ENCODE measurements at places on chromosomes 3 and 15.

DNA sequence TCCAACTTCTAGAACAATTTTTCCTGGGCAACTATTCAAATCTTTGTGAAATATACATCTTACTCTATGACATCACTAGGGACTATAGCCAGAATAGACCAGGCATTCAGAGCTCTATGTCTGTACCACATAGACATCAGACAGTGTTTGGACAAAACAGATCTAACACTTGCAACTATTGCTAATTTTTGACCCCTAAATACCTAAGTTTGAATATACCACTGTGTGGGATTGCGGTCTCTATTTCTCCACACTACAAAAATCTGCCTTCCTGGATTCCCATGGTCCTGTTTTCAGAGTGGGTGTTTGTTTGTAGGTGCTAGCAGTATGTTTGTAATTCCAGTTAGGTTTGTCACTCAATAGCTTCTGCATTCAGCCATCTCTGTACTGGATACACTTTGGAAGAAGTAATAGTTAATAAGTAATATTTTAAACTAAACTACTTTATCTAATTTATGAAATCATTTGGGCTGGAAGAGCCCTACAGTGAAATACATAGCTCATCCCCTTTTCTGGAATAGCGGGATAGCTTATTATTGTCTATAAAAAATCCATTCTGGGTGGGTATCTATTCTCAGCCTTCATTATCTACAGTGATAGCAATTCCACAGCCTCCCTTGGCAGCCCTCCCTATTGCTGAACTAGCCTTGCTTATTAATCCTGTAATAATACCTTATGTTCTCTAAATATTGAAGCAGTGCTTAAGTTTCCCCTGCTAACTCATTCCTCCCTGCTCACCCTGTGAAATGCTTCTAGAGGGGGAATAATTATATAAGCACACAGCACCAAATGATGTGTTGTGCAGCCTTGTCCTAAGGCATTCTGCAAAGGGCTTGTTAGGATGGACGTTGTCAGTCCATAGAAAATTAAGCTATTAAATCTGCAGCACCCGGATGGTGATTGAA lies 49.4 kb downstream of the RBMS3 start:
- DNase-seq, result no peak

- no peak for DNase-seq
Observed at GRCh38 chr3:118809696-118810498, 224.7 kb downstream of the IGSF11 start.

- DNase-seq, result no peak
Observed at GRCh38 chr3:159929171-159930141, 59.2 kb upstream of the IL12A start.

DNA sequence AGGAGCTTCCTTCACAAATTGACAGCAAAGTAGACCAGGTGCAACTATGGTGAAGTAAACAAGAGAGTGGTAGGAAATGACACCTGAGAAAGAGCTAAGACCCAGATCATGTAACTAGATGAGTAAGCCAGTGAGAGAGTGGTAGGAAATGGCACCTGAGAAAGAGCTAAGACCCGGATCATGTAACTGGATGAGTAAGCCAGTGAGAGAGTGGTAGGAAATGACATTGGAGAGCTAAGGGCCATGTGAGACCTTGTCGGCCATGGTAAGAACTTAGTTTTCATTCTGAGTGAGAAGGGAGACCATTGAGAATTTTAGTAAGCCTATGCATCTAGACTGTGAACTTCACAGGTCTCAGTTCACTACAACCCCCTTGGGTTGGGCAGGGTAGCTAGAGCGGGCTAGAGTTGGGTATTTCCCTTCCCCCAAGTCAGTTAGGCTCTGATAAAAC lies 5.4 kb upstream of the SENP7 start:
- DNase-seq, result peak; percentile 38

DNA sequence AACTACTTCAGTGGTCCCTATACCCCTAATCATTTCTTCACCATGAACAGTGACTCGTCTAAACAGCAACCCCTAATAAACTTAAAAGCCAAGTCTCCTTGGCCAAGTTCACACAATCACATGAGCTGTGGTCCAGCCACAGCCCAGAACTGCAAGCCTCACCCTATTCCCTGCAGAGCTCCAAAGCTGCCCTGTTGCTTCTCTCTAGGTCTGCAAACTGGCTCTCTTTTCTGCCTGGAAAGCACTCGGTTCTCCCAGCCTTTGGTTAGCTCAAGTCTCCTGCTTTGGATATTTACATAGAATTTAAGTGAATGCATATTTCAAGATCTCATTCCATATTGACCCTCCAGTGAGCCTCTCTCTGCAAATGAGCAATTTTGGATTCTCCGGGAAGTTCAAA lies 107.0 kb downstream of the TOP2B start:
- no peak for DNase-seq

DNA sequence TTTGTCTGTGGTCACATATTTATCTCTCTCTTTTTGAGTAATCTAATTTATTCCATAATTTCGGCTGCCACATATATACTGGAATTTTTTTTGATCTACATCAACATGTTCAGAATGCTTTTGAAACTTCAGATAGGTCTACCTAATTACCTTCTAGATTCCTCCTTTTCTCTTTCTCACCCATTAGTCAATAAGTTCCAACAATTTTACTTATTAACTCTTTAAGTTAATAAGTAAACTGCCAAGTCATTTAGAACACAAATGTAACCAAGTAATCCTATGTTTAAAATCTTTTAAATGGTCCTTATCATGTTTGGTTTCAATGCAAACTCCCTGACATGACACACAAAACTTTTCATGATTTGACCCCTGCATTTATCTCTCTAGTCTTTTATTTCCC lies 410.5 kb downstream of the UNC13C start:
- DNase-seq, result no peak

- DNase-seq, result no peak
Observed at GRCh38 chr15:48856942-48857341, 21.0 kb upstream of the EID1 start.

DNA sequence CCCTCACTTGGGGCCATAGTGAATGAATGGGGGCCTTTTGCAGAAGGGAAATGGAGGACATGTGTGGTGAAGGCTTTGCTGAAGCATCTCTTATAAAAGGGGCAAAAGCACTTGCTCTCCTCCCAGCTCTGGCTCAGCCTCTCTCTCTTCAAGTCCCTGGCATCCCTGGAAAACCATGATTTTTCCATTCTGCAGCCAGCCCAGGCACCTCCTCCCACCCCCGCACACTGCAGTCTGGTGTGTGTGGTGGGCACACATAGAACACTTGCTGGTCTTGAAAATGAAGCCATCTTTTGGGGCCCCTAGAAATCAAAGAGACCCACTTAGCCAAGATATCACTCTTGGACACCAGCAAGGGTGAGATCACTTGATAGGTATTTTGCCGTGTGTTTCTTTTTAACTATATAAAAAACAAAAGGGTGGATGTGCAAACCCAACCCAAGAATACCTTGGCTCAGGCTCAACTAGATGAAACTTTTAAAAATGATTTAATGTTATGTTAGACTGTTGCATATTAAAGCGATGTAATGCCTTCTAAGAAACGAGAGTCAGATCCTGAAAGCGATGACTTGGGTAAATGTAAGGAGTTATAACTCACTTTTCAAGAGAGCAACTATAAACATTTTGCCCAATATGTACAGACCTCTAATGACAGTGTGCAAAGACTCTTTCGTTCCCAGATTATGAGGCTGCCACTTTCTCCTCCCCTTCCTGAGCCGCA lies 16.4 kb upstream of the ALDH1A3 start:
- DNase-seq, result no peak

DNA sequence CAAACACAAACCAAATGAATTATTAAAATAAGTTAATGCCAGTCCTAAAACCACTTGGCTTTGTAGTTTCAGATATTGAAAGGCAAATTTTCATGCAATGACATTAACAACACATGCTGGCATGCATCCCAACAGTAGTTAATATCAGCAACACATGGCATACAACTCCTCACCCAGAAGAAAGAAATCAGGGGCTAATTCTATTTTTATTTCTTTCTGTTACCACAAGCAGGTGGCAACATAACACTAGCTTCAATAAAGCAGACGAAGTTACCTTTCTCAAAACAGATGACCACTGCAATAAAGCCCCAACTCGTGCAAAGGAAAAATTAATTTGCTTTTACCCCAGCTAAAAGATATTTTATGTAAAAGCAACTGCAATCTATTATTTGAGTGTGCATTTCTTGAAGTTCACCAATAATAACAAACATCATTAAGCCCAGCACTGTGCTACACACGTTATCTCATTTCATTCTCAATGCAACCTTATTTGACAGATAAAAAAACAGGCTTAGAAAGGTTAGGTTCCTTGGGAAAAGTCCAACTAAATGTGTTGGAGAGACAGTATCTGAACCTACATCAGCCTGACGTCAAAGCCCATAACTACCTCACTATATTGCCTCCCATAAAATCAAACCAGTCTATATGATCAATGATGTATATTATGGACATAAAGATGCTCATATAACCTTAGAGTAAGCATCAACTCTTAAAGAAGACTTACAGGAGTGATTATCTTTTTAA lies 2.8 kb downstream of the TOP2B start:
- peak; percentile 65 for DNase-seq

- no peak for DNase-seq
Observed at GRCh38 chr15:55254916-55255679, 34.5 kb downstream of the RAB27A start.

- no peak for DNase-seq
Observed at GRCh38 chr3:124826703-124827102, 60.5 kb downstream of the ITGB5 start.

DNA sequence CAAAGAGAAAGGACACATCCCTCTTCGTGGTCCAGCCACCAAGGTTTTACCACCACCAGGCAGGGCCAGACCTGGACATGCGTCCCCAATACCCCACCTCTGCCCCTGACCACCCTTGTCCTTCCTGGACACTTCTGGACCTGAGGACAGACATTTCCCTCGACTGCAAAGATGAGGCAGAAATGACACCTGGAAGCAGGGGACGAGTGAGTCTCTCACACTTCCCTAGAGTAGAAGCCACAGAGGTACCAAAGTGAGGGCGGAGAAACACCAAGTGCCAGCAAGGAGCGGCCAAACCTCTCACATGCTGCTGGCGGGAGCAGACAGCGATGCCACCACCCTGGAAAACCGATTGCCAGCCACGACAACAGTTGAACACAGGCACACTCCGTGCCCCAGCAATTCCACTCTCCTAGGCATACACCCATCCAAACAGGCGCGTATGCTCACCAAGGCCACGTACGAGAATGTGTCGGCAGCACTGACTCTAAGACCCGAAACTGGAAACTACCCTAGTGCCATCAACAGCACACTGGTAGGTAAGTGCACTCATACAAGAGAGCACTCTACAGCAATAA lies 207.0 kb upstream of the NSMCE3 start:
- no peak for DNase-seq

- DNase-seq, result no peak
Observed at GRCh38 chr3:9170851-9171160, 78.6 kb downstream of the SRGAP3 start.

DNA sequence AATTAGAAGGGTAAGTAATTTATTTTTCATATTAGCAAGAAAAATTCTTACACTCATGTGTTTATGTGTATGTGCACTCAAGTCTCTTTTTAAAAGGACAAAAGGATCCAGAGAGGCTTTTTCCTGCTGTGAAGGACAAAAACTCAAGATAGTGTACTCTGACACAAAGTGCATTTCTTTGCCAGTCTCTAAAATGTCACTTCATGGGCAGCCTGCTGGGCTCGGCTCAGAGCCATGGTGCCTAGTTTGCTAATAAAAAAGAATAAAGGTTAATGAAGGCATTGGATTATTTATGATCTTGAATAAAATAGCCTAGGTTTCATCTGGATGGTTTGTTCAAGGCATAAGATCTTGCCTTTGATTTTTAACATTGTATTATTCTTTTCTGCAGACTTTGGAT lies 989.0 kb downstream of the TBL1XR1 start:
- DNase-seq, result no peak

GRCh38 chr15:84970843-84971242 lies 10.8 kb upstream of the PDE8A start:
- no peak for DNase-seq

DNA sequence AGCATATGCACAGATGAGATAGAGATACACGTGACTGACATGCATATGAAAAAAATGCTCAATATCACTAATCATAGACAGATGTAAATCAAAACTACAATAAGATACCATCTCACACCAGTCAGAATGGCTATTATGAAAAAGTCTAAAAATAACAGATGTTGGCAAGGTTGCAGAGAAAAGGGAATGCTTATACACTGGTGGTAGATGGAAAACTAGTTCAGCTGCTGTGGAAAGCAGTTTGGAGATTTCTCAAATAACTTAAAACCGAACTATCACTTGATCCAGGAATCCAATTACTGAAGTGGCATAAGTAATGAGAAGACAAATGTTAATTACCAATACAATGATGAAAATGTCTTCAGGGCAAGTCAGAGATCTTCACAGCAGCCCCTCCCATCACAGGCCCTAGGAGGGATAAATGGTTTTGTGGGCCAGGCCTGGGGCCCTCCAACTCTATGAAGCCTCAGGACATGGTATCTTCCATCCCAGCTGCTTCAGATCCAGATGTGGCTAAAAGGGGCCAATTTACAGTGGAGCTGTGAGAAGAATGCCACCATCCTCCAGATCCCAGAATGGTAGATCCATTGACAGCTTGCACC lies 71.4 kb upstream of the PLSCR4 start:
- no peak for DNase-seq

- peak; percentile 24 for DNase-seq
Observed at GRCh38 chr15:72227192-72227586, 3.8 kb downstream of the PKM start.

DNA sequence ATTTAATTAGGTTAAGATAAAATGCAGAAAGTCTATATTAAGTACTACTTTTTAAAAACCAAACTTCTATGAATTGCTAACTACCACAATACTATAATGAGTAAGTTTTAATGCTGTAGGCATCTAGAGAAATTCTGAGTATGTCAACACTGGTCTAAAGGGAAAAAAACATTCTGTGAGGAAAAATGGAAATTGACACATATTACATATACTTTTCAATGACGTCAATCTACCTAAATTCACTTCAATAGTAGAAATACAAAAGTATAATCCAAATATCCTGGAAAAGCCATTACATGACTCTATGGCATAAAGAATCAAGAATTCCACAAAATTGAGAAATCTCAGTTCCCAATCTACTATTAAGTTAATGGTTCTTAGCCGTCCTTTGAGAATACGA lies 2.2 kb downstream of the SECISBP2L start:
- no peak for DNase-seq
